ENCODE measurements at places on chromosomes 7 and 10.

- DNase-seq = no peak
These were observed 1382.0 kb upstream of the CELF2 start for GRCh38 chr10:9635691-9636090.

GRCh38 chr10:86733260-86733671 lies 23.2 kb upstream of the BMPR1A start:
- DNase-seq = no peak

GRCh38 chr10:88092265-88092664 lies 228.8 kb downstream of the PTEN start:
- no peak for DNase-seq

- DNase-seq = no peak
These were observed 228.9 kb upstream of the TCF7L2 start for GRCh38 chr10:112721080-112721698.

DNA sequence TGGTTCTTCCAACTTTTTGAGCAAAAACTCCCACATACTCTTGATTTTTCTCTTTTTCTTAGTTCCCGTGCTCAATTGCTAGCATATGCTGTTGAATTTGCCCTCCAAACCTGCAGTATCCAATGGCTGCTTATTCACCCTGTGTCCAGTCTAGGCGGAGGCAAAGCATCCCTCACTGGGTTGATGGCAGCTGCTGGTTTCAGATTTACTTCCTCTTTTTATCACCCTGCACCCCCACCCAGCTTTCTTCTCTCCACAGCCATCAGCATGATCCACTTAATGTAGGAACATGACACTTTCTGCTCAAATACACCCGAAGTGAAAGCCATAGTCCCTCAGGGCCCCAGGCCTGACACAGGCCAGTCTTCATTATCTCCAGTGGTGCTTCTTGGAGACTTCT lies 87.6 kb upstream of the ADARB2 start:
- no peak for DNase-seq

Measured in activated T-cell treated with anti-CD3 and anti-CD28 coated beads for 48 hours (primary cell).